ENCODE measurements at places on chromosomes 5 and 9. TPM values are rescaled to one million over a fixed set of nuclear protein-coding genes. Genes with fewer than 3 reads are reported as not detected.

Gene BARHL1
- polyA plus RNA-seq = not detected

Gene CLIC3
- polyA plus RNA-seq = 0.39 TPM

Gene SMIM33
- polyA plus RNA-seq = not detected

Gene WDR38
- 0.46 TPM for polyA plus RNA-seq

Gene CCDC192
- polyA plus RNA-seq = 0.93 TPM

Gene DNAJC25
- 15.2 TPM for polyA plus RNA-seq

Gene FGF10
- polyA plus RNA-seq = 9.7 TPM

Gene INSL4
- not detected for polyA plus RNA-seq

Gene HOMER1
- polyA plus RNA-seq = 24.4 TPM

Gene MARCHF11
- 1.2 TPM for polyA plus RNA-seq

Gene CDX1
- polyA plus RNA-seq = 1.0 TPM

Gene SH3PXD2B
- polyA plus RNA-seq = 24.8 TPM

Gene ZNF462
- polyA plus RNA-seq = 23.2 TPM

Gene FUT7
- 0.07 TPM for polyA plus RNA-seq

DNA sequence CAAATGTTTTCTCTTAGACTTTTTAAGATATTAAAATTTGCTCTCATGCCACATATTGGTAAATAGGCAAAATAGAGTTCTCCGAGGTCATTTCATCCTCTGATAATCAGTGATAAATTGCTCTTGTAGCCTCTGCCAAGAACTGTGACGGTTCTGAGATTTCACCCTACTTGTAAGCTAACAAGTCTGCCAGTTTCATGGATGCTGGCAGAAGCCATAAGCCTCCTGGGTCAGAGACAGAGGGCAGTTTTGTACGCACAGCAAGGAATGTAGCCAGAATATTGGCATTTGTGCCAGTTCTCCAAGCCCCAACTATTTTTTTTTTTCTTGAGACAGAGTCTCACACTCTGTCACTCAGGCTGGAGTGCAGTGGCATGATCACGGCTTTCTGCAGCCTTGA, 945.0 kb upstream of the WWC1 start:
- DNase-seq = no peak

- no peak for DNase-seq
Observed at GRCh38 chr5:159838551-159839222, 77.6 kb upstream of the ADRA1B start.

- no peak for DNase-seq
Observed at GRCh38 chr9:89410641-89411350, 87.1 kb downstream of the SEMA4D start.

DNA sequence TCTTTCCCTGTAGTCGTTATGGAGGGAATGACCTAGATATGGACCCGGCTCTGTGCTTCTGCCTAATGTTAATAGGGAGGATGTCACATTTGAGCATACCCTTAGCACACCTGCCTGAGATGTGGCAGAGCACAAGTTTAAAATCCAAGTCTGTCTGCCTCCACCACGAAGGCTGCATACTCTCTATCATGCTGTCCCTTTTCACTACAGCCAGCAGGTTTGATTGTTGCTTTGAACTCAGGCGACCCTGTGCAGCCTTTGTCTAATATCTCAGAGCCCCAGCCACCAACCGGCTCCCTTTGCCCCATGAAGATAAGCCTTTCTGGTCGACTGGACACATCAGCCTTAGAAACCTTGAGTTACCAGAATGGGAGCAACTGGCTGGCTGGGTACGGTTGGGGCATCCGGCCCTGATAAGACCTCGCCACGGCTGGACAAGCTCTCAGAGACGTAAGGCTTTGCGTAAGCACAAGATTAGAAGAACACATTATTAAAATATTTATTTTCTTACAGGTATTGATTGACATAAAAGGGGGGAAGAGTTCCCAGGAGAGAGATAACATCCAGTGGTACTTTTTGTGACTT, 222.0 kb upstream of the TRIM32 start:
- DNase-seq = no peak

DNA sequence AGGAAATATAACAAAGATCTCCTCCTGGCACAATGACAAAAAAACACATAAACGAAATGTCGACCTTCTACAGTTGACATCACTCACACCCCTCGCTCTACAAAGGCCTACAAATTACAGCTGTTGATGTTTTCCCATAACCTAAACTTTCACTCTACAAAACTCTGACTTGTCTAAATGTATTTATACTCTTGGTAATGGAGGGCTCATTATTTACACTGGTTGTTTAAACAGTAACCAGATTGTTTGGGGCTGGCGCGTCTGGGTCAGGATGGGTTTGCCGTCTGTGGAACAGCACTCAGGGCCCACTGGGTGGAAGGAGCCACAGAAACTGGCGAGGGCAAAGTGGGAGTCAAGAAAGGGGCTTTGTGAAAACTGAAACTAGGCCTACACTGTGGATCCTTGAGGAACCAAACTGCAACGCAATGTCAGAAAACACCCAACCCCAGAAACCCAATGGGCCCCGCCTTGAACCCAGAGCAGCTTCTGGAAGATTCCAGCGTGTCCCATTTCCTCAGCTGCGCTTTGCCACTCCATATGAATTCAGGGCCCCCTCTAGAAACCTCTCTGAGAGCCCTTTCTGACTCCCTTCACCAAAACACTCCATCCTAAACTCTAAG, 136.7 kb downstream of the ROR2 start:
- no peak for DNase-seq

GRCh38 chr9:87350915-87351314, 146.8 kb upstream of the DAPK1 start:
- DNase-seq = no peak

- no peak for DNase-seq
Observed at GRCh38 chr9:5586391-5586802, 42.5 kb upstream of the RIC1 start.

GRCh38 chr5:136076881-136077445, 48.2 kb downstream of the TGFBI start:
- DNase-seq = no peak

DNA sequence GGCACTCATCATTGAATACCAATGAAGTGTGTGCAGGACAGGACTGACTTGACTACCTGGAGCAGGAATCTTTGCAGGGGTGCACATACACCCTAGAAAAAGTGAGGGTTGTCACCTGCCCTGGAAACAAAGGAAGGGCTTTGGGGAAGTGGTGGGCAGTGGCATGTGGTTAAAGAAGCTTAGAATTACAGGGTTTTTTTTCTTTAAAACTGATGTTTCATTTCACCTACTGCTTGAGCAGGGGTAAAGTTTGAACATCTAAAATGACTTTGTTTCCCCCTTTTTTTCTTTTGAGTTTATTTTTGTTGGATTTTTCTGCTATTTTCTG, 2.0 kb upstream of the KDM3B start:
- no peak for DNase-seq

DNA sequence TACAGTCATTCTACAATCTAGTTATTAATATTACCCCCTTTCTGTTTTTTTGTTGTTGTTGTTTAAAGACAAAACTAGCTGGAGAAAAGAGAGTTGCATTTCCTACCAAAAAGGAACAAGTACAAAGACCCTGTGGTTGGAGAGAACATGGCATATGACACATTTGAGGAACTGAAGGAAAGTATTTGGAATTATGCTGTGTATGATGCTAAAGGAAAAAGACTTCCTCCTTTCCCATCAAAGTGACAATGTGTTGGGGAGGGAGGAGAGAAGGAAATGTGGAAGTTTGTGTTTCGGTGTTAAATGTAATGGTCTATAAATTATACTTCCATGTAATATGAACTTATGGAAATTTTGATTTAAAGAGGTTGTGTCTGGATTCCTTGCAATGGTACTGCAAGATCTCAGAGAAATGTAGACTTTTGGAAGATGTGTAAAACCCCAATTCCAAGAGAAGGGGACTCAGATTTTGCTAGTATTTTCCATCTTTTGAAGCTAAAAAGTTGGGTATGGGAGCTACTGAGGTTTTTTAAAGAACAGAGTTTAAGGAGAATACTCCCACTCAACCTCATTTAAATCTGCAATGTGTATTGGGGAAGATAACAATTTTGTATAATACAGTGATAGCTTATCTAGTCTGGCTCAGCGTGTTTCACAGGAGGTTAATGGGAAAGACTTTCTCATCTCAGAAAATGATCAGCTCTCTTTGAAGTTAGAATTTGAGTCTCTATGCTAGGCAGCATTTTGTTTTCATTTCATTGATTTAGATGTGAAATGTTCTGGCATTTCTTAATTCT, 15.4 kb upstream of the TNFSF8 start:
- DNase-seq = no peak

GRCh38 chr5:96816411-96816939, 8.7 kb upstream of the ERAP1 start:
- DNase-seq = no peak
